ENCODE measurements at places on chromosomes 2 and 18. TPM values are rescaled to one million over a fixed set of nuclear protein-coding genes. Genes with fewer than 3 reads are reported as not detected.

Gene ANKRD44
- total RNA-seq = 8.1 TPM

Gene FAM124B
- 269 TPM for total RNA-seq

DNA sequence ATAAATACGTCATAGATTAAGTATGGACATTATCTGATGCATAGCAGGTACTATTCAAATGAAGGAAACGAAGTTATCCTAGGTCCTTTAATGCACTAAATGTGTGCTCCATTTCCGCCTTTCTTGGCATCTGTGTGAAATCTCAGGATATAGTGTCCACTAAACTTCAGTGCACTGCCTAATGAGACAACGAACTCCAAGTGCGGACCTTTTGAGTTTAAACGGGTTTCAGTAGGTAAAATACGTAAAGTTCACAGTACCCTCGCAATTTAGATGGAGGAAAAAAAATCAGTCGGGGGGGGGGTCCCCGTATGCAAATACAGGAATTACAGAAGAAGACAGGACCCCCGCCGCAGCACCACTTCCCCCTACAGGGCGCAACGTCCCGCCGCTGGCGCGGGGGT is 729 bp upstream of the REL start:
- H3K4me1 ChIP-seq = peaks cover 21% of the 10 kb centered on the region
- peaks cover 4% of the 10 kb centered on the region for H3K36me3 ChIP-seq
- peaks cover 4% of the 10 kb centered on the region for H3K27me3 ChIP-seq
- H3K27ac ChIP-seq = peak overlapping the region; percentile 94

GRCh38 chr2:169507698-169508097 is 1.8 kb upstream of the KLHL41 start:
- H3K27me3 ChIP-seq = peaks cover 1% of the 10 kb centered on the region
- H3K36me3 ChIP-seq = peaks cover 8% of the 10 kb centered on the region

GRCh38 chr18:51425889-51426288 is 228.4 kb upstream of the MEX3C start:
- H3K4me1 ChIP-seq = peaks cover 13% of the 10 kb centered on the region
- DNase-seq = no peak
- no peaks in the 10 kb centered on the region for H3K36me3 ChIP-seq
- no peak overlapping the region for H3K4me3 ChIP-seq
- H3K27me3 ChIP-seq = peaks cover 3% of the 10 kb centered on the region

- H3K4me1 ChIP-seq = no peaks in the 10 kb centered on the region
- no peak for DNase-seq
- H3K4me3 ChIP-seq = no peak overlapping the region
- no peaks in the 10 kb centered on the region for H3K27me3 ChIP-seq
These were observed 1586.8 kb upstream of the ACVR2A start for GRCh38 chr2:146258071-146258470.

GRCh38 chr2:160479269-160479668 is 14.3 kb downstream of the RBMS1 start:
- H3K27me3 ChIP-seq = no peaks in the 10 kb centered on the region
- H3K36me3 ChIP-seq = no peaks in the 10 kb centered on the region
- H3K4me1 ChIP-seq = peaks cover 21% of the 10 kb centered on the region
- DNase-seq = no peak
